Osteoblast (primary cell): ENCODE measurements at places on chromosomes 3 and 15.

DNA sequence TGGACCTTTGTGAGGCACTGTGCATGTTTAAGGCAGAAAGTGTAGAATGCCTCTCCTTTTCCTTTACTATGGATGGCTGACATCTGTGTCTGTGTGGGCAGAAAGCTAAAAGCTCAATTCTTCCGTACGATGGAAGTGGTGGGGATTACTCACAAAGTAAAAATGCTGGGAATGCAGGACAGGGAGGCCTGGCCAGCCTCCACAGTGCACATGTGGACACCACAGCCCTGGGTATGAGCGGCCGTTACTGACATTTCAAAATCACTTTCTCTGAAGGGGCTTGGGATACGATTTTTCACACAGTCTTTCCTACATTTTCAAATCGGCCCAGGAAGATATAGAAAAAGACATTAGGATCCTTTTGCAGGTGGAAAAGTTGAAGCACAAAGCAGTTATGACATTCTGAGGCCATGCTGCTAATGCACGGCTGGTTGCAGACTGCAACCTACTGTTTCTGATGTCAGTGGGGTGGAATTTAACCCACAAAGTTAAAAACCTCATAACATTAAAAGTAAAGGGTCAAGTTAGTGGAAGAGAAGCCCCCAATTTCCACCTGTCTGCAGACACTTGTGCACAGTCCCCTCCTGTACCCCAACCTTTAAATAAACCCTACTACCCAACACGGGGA lies 27.9 kb downstream of the EHD4 start:
- peak; percentile 90 for DNase-seq

DNA sequence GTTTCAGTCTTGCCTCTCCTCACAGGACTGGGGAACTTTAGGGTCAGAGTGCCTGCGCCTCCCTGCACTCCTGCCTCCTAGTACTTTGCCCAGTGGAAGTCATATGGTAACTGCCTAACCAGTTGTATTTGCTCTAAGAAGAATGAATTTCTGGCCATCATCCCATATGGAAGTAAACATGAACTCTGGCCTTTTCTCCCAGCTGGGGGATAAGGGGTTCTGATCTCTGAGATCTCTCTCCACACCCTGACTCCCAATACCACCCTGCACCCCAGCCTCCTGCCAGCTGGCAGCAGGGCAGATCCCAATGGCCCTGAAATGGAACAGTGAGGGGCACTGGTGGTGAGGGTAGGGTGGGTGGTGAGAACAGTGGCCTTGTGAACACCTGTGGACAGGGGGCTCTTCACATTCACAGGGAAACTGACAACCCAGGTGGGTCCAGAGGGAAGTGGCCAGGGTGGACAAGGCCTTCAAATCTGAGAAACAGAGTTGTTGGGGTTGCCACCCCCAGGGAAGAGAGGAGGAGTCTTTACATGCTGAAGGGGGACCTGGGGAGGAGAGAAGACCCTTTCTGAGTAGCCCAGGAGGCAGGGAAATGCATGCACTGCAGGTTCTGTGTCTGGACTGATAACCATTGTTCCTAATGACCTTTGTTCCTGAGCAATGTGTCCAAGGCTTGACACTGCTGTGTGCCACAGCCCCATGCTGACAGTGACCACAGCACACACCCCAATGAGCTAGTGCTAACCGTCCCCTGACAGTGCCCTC lies 36.9 kb downstream of the RHCG start:
- DNase-seq, result no peak

- no peak for DNase-seq
These were observed 229.1 kb downstream of the EPHB1 start for GRCh38 chr3:135023996-135024658.

GRCh38 chr3:142972092-142972753 lies 8.7 kb upstream of the PAQR9 start:
- no peak for DNase-seq

DNA sequence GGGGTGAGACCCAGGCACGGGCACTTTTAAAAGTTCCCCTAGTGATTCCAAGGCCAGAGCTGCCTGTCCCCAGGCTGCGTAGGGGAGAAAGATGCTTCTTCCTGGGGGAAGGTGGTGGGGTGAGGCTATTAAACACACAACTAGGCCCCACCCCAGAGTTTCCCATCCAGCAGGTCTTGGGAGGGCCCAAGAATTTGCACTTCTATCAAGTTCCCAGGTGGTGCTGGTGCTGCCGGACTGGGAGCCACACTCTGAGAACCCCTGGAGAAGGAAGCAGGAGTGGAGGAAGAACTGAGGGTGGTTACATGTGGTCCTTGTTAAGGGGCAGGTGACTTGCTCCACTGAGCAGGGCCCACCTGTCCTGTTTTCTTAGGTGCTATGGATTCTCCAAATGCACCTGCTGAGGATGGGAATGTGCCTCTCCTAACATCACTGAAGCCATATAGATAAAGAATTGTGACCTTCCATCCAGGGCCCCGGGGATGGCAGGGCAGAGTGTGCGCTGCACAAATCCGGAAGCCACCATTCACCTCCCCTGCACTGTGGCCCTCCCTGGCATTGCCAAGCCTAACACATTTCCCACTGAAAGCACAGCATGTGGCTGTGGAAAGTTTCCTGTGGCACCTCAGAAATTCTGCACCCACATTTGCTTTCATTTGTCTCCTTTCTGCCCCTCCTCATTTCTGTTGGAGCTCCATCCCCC lies 111.5 kb upstream of the MEF2A start:
- DNase-seq, result no peak

- no peak for DNase-seq
These were observed 7.0 kb downstream of the SMAD3 start for GRCh38 chr15:67072442-67072841.
